GM04504 (cell line): ENCODE measurements at places on chromosomes 11 and 22.

DNA sequence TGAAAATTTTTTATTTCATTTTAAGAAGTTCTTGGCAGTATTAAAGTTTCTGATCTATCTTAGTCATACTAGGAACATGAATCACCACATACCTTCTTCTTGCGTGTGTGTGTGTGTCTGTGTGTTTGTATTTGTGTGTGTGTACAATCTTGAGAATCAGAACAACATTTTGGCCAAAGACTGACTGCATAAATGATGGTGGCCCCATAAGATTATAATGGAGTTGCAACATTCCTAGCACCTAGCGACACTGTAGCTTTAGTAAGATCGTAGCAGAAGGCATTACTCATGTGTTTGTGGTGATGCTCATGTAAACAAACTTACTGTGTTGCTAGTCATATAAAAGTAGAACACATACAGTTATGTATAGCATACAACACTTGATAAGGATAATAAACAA, 205.4 kb downstream of the FAM76B start:
- DNase-seq: no peak

DNA sequence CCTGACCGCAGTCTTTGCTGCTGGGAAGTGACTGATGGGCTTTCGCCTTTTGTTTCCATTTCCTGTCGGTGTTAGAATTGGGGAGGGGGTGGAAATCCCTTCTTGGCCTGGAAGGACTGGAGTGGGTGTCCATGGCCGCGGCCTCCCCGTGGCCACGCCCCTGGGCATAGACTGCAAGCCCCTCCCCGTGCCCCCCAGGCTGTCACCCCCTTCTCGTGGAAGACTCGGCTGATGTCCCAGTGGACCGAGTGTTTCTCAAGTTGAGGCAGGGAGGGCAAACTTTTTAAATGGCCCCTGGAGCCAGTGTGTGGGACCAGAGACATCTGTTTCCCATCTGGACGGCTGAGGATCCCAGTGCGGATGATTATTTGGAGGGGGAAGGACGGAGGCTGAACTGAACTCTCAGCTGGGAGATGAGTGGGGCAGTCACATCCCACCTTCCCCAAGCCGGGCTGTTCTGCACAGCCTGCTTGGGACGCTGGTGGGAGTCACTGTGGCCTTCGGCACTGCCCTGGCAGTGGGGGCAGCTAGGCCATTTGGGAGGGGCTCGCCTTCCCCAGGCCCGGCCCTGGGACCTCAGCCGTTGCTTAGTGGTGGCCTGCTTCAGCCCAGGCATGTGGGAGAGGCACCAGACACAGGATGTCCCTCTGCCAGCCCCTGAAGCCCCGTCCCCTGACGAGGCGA, 1.6 kb downstream of the CD81 start:
- peak; percentile 74 for DNase-seq

DNA sequence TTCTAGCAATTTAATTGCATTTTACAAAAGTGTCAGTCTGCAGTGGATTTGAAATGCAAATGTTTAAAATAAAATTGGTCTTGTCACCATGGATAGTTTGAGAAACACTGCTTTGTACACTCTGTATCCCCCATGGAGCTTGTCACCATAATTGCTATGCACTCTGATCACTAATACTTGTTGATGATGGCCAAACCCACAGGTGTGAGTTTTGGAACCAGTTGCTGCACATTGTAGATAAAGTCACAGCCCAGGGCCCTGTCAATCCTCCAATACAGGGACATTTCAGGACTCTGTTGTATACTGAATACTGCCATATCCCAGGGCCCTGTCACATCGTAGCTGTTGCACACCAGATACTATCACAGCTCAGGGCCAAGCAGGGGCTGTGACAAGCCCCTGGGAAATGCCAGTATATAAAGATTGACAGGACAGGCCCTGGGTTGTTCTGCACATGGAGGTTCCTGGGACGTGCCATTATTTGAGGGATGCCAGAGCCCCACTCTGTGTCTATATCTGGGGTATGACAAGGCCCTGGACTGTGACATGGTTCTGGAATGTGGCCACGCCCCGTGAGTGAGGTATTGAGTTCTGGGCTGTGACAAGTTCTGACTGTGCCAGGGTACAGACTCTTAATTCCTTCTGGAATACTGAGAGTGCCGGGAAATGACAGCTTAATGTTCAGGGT, 27.9 kb upstream of the SMPD1 start:
- no peak for DNase-seq

- DNase-seq: no peak
Observed at GRCh38 chr11:94632356-94632755, 65.2 kb downstream of the PIWIL4 start.

DNA sequence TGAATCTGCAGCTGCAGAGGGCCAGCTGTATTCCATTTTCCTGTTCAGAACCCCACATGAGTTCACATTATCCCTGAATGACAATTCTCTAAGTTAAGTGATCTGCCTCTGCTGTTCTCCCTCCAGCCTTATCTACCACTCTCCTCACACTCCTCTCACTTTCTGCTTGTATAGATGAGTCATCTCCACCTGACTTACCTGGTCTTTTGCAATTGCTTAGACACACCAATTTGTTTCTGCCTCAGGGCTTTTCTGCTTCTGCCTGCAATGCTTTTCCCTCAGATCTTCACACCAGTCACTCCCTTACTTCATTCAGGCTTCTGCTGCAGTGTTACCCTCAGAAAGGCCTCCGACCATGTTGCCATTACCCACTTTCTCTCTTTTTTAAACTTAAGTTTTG, 118.1 kb downstream of the ATM start:
- DNase-seq: no peak

- DNase-seq: no peak
Observed at GRCh38 chr11:131389582-131389981, 19.2 kb downstream of the NTM start.

GRCh38 chr11:112539741-112540140, 279.1 kb upstream of the PLET1 start:
- DNase-seq: no peak
